ENCODE measurements at places on chromosomes 5 and 9.

DNA sequence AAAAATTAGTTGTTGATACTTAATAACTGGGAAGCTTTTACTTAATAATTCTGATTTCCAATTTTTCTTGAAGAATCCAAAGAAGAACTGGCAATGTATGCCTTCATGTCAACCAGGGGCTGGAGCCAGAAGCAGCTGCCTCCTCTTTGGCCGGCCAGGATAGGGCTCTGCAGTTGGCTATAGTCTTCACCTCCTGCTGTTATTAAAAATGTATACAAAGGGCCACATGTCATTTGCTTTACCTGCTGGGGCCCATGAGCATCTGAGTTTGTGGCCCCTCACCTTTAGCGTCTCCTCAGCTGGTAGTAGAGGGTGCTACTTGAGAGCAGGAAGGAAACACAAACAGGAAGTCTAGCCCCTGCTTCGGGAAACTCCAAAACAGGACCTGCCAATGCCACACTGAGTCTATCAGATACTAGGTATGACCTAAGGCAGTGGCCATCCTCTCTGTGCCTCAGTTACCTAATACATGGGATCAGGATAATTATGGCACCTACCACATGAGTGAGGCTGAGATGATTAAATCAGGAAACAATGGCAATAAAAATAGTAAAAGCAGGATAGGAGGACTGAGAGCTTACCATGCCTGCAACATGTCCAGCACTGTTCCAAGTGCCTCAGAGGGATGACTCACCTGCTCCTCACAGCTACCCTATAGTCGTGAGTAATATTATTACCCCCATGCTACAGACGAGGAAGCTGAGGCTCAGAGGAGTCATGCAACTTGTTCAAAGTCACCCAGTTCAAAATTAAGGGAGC lies 21.3 kb downstream of the CCDC69 start:
- no peak for DNase-seq

- no peak for DNase-seq
These were observed 11.8 kb downstream of the PHF19 start for GRCh38 chr9:120865176-120865575.

- no peak for DNase-seq
These were observed 3.6 kb downstream of the F12 start for GRCh38 chr5:177405805-177406204.

GRCh38 chr5:67194166-67194565 lies 2.4 kb downstream of the CD180 start:
- no peak for DNase-seq

DNA sequence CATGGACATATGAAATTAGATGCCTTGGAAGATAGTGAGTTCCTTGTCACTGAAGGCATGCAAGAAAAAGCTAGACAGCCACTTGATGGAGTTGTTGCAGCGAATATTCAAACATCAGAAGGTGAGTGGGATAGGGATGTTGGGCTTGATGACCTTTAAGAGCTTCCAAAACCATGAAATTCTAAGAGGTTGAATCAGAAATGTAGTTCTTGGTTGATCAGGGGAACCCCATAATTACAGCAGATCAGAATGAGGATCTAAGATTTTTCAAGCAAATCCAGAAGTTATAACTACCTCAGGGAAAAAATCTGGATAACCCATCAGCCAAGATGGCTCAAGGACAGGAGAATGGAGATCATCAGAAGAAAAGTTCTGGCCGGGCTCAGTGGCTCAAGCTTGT lies 244.3 kb upstream of the NR4A3 start:
- no peak for DNase-seq

DNA sequence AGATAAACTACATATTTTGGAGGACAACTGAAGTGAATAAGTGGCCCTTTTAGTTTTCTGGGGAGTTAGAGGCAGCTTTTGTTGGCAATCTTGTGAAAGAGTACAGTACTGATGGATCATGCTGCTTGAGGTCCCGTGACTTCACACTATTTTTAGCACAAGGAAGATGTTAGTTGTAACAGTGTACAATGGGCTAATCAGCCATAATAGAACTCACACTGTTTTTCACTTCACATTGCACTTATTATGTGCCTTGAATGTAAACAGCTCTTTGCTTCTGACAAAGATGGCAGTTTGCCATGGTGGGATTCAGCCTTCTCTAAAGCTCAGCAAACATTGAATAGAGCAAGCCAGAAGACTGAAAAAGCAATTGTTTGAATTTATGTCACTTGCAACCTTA lies 176.7 kb upstream of the ZNF608 start:
- no peak for DNase-seq

GRCh38 chr5:36040651-36041536 lies 25.8 kb downstream of the UGT3A2 start:
- DNase-seq: no peak

- no peak for DNase-seq
These were observed 404.9 kb upstream of the ZNF608 start for GRCh38 chr5:125151150-125151900.

GRCh38 chr5:146588331-146589027 lies 72.5 kb upstream of the GPR151 start:
- no peak for DNase-seq

- DNase-seq: no peak
These were observed 1.1 kb downstream of the MAMDC2 start for GRCh38 chr9:70044490-70045307.

DNA sequence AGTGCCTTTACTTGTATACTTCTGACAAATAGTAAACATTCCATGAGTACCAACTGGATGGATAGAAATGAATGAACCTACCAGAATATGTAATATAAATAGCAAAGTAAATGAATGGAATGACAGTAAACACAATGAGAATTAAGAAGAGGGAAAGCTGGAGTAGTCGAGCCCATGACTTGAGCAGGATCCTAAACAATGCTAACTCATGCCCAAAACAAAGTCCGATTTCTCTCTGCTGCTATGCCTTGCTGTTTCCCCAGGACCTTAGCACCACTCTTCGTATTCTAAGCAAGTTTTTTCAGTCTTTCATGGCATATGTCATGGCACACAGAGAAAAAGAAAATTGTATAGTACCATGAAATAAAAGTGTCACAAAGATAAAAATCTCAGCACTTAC lies 1.8 kb downstream of the XPA start:
- DNase-seq: no peak

All from 8988T (cell line).